ENCODE measurements at places on chromosomes 11 and 22.

- DNase-seq = no peak
These were observed 23.2 kb downstream of the TAF1D start for GRCh38 chr11:93718057-93718563.

DNA sequence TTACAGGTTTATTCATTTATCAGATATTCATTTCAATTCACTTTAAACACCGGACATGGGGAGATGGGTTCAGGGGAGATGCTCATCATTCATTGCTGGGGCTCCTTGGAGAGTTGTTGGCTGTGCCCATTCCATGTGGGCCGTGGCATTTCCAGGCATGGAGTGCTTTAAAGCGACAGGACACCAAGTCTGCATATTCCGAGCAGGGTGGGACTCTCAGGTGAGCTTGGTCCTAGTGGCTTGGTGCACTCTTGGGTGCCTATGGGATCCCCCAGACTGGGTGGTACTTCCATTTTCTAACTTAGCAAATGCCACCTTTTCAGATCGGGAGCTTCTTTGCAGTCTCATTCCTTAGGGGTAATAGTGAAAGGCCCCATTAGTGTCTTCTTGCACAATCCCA lies 619.5 kb upstream of the CADM1 start:
- DNase-seq = no peak

- DNase-seq = peak; percentile 88
These were observed 107.4 kb downstream of the ZBTB16 start for GRCh38 chr11:114166897-114167323.

DNA sequence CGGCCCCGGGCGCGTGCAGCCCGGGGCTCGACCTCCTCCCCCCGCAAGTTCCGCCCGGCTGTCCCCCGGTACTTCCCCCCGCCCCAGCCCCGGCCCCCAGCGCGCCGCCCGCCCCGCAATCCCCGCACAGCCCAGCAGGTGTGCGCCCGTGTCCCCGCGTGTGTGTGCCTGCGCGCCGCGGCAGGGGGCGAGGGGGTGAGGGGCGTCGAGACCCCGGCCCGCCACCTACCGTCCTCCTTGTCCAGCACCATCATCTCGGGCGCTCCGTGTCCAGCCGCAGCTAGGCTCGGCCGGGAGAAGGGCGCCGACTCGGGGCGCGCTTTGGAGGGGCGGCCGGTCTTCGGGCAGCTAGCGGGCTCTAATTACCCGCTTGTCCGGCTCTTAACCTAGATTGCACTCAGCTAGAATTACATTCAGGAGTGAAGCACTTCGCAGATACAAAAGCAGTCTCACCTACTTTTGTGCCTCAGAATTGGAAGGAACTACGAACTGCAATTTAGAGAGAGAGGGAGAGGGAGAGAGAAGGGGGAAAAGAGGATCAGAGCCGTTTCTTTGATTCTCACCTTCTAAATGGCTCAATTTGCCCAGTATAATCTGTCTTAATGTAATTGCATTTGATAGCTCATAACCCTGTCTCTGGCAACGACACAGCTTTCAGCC lies 439 bp downstream of the LMO1 start:
- DNase-seq = peak; percentile 51

GRCh38 chr22:24727218-24727851 lies 47.2 kb downstream of the PIWIL3 start:
- DNase-seq = peak; percentile 29
